ENCODE measurements at places on chromosomes 12 and 14. TPM values are rescaled to one million over a fixed set of nuclear protein-coding genes. Genes with fewer than 3 reads are reported as not detected.

NGB gene
- polyA plus RNA-seq = not detected

ASIC1 gene
- polyA plus RNA-seq = 1.2 TPM

RFX4 gene
- not detected for polyA plus RNA-seq

BTBD6 gene
- 99.4 TPM for polyA plus RNA-seq

SMCO2 gene
- 0.72 TPM for polyA plus RNA-seq

CLEC9A gene
- not detected for polyA plus RNA-seq

LRRC43 gene
- not detected for polyA plus RNA-seq

FAM181A gene
- polyA plus RNA-seq = not detected

LYZ gene
- polyA plus RNA-seq = 122 TPM

TUNAR gene
- not detected for polyA plus RNA-seq

KCNC2 gene
- polyA plus RNA-seq = not detected

CABP1 gene
- 1.7 TPM for polyA plus RNA-seq

RABGGTA gene
- 40.0 TPM for polyA plus RNA-seq

KCNH3 gene
- polyA plus RNA-seq = 1.5 TPM

GPR137C gene
- 0.28 TPM for polyA plus RNA-seq

POLR3B gene
- polyA plus RNA-seq = 2.4 TPM

PIK3C2G gene
- polyA plus RNA-seq = not detected

All from aorta (tissue), 5 donors.